ENCODE measurements at places on chromosomes 6 and 20.

- DNase-seq: no peak
Observed at GRCh38 chr6:154878871-154879491, 116.1 kb upstream of the TIAM2 start.

GRCh38 chr20:59361411-59361810, 61.0 kb downstream of the EDN3 start:
- DNase-seq: no peak

DNA sequence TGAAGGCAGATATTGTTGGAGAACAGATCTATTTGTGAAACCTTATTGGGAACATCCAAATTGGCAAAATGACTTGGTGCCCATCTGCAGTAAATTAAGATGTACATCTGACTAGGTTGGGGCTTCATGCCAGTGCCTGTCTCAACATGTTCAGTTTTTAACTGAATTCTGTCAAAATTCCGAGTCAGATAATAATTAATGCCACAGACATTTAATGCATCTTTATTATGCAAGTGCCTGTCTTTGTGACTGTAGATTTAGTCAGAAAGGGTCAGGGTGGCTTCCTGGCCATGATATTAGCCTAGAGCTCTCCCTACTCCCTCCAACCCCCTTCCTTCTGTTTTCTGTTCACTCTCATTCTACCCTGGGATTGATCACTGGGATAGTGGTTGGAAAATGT, 199.3 kb upstream of the FLRT3 start:
- no peak for DNase-seq

DNA sequence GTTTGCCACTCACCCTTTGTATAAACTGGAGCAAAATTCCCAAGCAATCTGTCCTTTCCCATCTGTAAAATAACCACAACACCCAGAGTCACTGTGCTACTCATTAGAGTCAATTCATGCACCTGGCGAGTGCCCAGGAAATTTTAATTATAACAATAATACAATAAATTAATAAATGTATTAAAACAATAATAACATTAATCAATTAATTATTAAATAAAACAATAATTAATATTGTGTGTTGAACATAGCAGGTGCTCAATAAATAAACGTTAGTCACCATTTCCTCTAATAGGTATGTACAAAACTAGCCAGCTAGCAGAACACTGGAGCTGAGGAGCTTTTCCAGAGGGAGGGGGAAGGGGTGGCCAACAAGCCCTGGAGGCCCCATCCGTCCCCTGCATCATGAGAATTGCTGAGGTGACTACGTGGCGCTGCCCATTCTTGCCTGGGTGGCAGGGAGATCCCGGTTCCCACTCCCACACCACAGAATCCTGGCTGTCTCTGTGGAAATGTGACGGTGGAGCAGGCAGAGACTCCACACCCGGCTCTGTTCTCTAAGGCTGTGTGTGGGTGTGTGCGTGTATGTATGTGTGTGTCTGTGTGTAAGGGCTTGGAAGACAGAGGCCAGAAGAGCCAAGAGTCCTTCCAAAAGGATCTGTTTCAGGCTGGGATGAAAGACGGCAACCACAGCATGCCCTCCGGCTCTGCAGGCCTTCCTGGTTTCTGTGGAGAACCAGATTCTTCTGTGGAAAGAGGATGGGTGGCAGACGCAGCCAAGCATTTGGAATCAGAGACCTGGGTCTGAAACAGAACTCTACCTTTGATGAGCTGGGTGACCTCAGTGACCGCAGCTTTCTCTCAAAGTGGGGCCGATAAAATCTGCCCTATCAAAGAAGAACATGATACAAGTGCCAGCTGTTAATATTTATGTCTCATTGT, 18.8 kb upstream of the EZR start:
- no peak for DNase-seq

- no peak for DNase-seq
Observed at GRCh38 chr6:116411284-116411623, 40.5 kb downstream of the DSE start.

GRCh38 chr6:129368970-129369369, 341.0 kb downstream of the ARHGAP18 start:
- DNase-seq: no peak
